GM13977 (cell line): ENCODE measurements at places on chromosomes 6 and 20.

DNA sequence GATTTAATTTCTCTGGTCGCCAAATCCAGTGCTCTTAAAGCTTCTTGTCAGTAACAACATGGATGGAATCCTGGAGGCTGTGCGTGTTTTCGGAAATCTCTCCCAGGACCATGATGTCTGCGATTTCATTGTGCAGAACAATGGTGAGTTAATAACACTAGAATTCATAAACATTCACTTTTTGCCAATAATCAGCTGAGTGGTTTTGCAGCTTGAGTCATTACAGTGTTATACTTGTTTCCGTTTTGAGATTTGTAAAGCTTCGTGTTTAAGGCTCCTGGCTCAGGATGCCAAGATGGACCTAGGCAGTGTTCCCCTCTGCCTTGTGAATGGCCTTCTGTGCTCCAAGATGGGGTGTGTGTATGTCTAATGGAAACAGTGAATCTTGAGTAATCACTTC lies 113.8 kb downstream of the ARMC2 start:
- DNase-seq: no peak

DNA sequence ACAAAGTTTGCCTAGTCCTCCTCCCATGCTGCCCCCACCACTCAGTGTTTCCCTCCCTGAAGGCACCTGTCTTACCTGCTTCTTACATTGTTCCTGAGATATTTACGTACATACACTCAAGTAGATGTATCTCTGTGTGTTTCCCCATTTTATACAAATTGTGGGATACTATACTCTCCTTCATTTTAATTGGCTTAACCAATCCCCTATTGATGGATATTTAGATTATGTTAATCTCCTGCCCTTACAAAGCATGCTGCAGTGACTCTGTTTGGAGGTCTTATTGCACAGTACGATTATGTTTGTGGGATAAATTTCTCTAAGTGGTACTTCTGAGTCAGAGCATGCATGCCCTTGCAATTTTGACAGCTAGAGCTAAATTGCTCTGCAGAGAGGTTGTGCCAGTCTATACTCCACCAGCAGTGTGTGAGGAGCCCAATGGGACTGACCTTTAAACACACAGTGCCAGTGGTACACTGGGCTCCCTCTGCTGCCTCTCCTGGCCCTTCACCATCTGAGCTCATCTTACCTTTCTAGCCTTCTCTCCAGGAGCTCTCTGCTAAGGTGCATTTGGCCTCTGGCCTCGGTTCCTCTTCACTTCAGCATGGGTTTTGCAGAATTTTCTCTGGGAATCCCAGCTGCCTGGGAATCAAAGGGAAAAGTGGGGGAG lies 57.4 kb downstream of the LYRM2 start:
- DNase-seq: no peak

GRCh38 chr6:138882369-138883017 lies 86.6 kb downstream of the ECT2L start:
- DNase-seq: peak; percentile 49

GRCh38 chr6:25337431-25337830 lies 58.3 kb downstream of the CARMIL1 start:
- DNase-seq: no peak

DNA sequence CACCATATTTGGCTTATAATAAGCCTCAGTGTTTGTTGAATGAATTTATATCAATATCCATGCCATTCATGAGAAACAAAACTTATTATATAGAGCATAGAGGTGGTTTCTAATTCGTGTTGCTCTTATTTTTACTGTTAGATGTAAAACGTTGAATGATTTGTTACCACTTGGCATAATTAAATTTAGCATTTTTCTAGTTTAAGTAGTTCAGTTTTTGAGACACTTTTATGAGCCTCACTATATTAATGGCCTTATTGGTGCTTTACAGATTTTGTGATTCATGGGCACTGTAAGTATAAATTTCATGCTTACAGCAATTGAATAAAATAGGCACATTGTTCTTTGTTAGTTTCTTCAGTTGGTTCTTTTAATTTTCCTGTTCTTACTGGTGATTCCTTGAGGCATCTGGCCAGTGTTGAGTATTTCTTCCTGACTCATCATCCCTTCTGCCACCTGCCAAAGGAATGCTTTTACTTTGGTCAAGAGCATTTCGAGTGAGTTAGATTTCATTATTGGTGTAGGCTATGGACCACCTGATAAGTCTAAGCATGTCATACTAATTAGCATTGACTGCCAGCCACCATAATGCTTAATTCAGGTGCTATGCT lies 34.8 kb downstream of the CDKAL1 start:
- no peak for DNase-seq

GRCh38 chr20:61919239-61919638 lies 146.4 kb downstream of the TAF4 start:
- DNase-seq: no peak

DNA sequence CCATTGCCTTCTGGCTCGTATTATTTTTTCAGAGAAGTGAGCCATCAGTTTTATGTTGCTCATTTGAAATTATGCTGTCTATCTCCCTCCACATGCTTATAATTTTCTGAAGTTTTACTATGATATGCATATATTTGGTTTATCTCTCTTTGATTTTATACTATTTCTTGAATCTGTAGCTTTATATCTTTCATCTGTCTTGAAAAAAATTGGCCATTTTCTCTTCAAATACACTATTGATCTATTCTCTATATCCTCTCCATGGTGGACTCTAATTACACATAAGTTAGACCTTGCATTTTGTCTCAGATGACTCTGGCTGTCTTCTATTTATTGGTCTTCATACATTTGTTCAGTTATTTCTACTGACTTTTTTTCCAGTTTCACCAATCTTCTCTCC lies 13.7 kb upstream of the COL19A1 start:
- DNase-seq: no peak

GRCh38 chr6:145112711-145113148 lies 622.6 kb downstream of the EPM2A start:
- DNase-seq: no peak
